ENCODE measurements at places on chromosomes 11 and 22.
A peak's percentile ranks its signal among the peaks of the same experiment; 100 is the strongest.

GRCh38 chr11:86938203-86938899 is 16.8 kb downstream of the FZD4 start:
- DNase-seq: no peak
- no peak overlapping the region for H3K27ac ChIP-seq
- H3K4me3 ChIP-seq: no peak overlapping the region
- H3K27me3 ChIP-seq: peaks cover 11% of the 10 kb centered on the region

DNA sequence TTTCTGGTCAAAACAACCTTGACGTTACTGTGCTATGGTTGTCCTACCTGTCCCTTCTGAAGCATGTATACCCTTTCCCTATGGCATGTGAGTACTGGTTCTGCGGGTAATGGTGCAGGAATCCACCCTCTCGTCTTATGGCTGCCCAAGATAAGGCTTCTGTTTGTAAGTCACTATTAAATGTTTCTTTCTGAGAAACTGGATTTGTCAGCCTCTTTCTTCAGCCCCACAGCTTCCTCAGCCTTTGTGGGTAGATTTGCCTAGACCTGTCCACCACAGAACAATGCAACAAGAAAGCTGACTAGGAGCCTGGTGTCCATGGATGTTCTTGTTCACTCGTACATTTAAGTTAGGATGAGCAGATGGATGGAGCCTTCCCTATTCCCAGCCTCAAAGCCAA is 14.4 kb downstream of the MMP7 start:
- no peaks in the 10 kb centered on the region for H3K4me1 ChIP-seq
- H3K4me3 ChIP-seq: no peak overlapping the region
- DNase-seq: no peak
- no peaks in the 10 kb centered on the region for H3K36me3 ChIP-seq
- H3K27me3 ChIP-seq: peaks cover 39% of the 10 kb centered on the region
- H3K27ac ChIP-seq: peak overlapping the region; percentile 36

DNA sequence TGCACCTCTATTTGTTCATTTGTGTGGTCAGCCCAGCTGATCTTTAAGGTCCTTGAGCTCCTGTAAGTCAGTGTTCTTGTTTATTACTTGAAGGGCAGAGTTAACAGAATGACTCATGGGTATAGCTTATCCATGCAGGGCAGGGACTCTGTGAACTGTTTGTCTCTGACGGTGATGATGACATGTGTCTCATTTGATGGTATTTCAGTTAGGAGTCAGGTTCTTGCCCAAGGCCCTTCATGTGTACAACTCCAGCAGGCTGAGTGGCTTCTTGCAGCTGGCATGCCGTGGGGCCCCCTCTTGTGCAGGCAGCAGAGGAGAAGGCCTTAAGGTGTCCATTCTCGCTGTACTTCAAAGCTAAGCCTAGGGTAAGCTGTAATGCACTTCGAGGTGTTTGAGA is 165.1 kb downstream of the DBX1 start:
- H3K36me3 ChIP-seq: peaks cover 2% of the 10 kb centered on the region
- H3K4me3 ChIP-seq: no peak overlapping the region
- no peak overlapping the region for H3K27ac ChIP-seq
- DNase-seq: no peak
- H3K4me1 ChIP-seq: no peaks in the 10 kb centered on the region

- H3K36me3 ChIP-seq: no peaks in the 10 kb centered on the region
- H3K4me3 ChIP-seq: no peak overlapping the region
Measured at GRCh38 chr11:86814775-86815174, 14.4 kb downstream of the PRSS23 start.

DNA sequence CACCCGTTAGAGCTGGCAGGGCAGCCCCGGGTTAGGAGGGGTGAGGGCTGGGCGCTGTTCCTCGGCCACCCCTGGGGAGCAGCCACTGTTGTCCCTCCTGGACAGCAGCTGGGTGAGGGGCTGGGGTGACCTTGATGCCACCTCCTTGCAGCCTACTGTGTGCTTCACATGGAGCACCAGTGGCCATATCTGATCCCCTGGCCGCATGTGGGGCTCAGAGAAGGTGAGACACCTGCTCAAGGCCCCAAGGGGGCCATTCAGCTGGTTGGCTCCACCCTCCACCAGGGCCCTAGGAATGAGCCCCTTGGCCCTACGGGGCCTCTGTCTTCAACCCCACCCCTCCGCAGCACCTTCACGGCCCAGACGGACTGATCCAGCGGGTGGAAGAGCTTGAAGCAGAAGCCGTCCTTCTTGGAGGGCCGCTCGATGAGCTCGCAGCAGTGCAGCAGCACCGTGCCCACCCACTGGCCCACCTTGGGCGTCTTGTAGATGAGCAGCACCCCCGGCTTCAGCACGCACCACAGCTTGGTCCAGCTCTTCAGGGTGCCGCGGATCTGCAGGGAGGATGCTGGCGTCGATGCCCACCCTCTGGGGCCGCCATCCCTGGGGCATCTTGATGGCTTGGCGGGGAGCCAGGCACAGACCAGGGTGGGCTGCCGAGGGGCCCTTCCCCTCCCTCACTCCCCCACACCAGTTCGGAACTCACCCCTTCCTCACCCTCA is 44.9 kb downstream of the OSBPL5 start:
- H3K4me1 ChIP-seq: no peaks in the 10 kb centered on the region
- no peak for DNase-seq
- no peak overlapping the region for H3K27ac ChIP-seq
- H3K27me3 ChIP-seq: no peaks in the 10 kb centered on the region

GRCh38 chr11:75275581-75275980 is 35.0 kb downstream of the TPBGL start:
- peak; percentile 55 for DNase-seq
- no peaks in the 10 kb centered on the region for H3K27me3 ChIP-seq
- H3K4me1 ChIP-seq: peaks cover 59% of the 10 kb centered on the region

- peaks cover 6% of the 10 kb centered on the region for H3K36me3 ChIP-seq
- DNase-seq: no peak
- H3K27me3 ChIP-seq: no peaks in the 10 kb centered on the region
- H3K4me1 ChIP-seq: peaks cover 6% of the 10 kb centered on the region
- H3K4me3 ChIP-seq: no peak overlapping the region
Measured at GRCh38 chr11:66850235-66850587, 6.7 kb upstream of the LRFN4 start.

- H3K27ac ChIP-seq: no peak overlapping the region
- H3K4me1 ChIP-seq: peaks cover 6% of the 10 kb centered on the region
- peaks cover 23% of the 10 kb centered on the region for H3K27me3 ChIP-seq
- no peaks in the 10 kb centered on the region for H3K36me3 ChIP-seq
- no peak for DNase-seq
Measured at GRCh38 chr11:90250970-90251369, 28.1 kb upstream of the CHORDC1 start.

DNA sequence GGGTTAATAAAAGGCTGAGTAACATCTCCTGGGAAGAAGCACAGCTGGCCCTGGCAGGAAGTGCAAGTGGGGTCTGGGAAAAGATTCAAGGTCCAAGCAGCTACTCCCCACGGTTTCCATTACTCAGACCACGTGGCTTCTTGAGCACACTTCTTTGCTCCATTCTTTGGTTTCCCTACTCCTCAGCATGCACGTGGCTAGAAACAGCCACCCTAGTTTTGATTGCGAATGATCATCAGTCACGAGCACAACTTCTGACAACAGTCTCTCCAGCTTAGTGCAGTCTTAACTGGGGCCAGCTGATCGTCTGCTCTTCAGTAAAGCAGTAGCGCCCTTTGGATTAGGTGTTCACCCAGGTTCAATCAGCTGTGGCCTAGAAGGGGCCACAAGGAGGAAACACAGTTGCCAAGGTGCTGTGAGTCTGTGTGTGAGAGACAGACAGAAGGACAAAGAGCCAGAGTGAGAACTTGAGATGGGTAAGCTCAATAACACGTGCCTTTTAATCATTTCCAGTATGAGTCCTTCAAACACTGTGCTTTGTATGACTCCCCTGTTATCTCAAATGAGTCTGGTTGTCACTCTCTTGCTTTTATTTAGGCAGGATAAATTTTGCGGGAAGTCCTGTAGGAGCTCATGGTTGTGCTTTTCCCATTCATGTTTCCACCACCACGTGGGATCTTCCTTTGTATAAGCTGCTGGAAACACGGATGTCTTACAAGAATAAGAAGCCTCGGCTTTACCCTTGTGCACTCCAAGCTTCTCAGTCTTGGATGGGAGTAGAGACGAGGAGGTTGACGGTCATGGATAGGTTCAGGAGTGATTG is 901 bp upstream of the PARVA start:
- peaks cover 8% of the 10 kb centered on the region for H3K4me1 ChIP-seq
- DNase-seq: no peak
- no peaks in the 10 kb centered on the region for H3K36me3 ChIP-seq
- H3K27me3 ChIP-seq: peaks cover 65% of the 10 kb centered on the region
- no peak overlapping the region for H3K27ac ChIP-seq

GRCh38 chr11:35313066-35313759 is 106.1 kb downstream of the SLC1A2 start:
- H3K4me3 ChIP-seq: no peak overlapping the region
- H3K27me3 ChIP-seq: no peaks in the 10 kb centered on the region
- H3K36me3 ChIP-seq: no peaks in the 10 kb centered on the region
- H3K4me1 ChIP-seq: peaks cover 16% of the 10 kb centered on the region
- DNase-seq: no peak
- no peak overlapping the region for H3K27ac ChIP-seq

DNA sequence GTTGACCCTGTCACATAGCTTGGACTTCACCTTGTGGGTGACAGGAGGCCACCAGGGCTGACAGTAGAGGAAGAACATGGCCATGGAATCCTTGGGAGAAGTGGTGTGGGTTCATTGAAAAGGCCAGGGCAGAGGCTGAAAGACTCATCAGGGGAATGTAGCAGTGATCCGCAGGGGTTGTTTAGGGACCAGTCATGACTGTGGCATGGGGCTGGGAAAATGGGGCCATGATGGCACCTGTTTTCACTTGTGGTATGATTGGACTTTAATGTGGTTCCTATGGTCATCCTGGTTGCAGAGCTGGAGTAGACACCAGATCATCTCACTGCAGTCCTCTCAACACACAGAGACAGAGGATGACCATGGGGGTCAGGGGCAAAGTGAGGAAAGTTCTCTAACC is 66.7 kb upstream of the MYEOV start:
- no peak overlapping the region for H3K27ac ChIP-seq
- no peak for DNase-seq
- H3K4me1 ChIP-seq: no peaks in the 10 kb centered on the region
- H3K36me3 ChIP-seq: peaks cover 1% of the 10 kb centered on the region

DNA sequence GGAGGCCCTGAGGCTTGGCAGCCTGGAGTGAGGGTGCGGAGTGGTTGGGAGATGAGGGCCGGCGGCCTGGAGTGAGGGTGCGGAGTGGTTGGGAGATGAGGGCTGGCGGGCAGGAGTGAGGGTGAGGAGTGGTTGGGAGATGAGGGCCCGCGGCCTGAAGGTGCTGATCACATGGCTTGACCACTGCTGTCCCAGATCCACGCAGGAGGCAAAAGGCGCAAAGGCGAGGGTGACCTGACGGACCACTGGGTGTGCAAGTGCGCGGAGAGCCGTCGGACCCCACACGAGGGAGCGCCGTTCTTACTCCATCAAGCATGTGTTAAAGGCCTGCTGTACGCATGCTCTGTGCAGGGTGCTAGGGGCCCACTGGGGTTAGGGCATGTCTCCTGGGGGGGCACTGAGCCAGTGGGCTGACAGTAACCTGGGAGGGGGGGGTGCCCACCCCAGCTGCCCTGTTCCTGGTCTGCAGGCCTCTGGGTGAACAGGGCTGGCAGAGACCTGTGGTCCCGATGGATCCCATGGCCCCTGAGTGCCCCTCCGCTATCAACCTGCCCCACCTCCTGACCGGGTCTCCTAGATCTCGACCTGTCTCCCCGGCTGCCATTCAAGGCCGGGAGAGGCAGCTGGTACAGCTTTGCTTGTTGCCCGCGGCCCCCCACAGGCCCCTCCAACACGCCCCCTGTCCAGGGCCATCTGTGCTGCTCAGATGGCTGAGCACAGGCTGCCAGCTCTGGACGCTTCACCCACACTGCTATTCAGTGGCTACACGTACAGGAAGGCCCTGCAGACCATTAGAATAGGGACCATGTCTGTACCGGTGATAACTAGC is 21.1 kb downstream of the MRGPRD start:
- no peak overlapping the region for H3K27ac ChIP-seq
- peaks cover 7% of the 10 kb centered on the region for H3K4me1 ChIP-seq
- H3K4me3 ChIP-seq: no peak overlapping the region
- DNase-seq: no peak
- peaks cover 12% of the 10 kb centered on the region for H3K27me3 ChIP-seq

DNA sequence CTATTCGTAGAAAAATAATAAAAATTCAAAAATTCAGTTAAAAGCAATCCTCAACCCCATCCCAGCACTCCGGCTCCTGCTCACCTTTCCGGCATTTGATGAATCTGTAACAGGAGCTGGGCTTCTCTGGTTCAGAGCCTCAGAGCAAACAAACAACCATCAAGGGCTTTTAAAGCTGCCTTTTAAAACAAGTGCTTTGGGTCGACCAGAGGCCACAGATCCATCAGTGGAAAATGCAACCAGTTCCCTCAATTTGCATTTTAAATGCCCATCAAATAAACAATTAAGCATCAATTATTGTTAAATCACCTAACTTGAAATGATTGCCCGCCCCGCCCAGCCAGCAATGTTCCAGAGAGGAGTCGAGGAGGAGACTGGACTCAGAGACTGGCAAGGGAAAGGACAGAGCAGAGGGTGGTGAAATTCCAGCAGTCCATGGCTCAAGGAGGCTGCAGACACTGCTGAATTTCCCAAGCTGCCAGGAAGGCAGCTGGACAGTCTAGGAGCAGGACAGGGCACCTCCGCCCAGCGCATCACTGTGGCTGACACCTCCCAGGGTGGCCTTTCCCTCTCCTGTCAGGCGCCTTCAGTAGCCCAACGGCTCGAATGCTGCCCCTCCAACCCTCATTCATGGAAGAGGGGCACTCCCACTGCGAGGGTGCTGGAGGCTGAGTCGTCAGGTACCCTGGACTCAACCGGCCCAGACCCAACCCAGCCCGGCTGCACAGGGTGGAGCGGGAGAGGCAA is 7.5 kb downstream of the FXYD6 start:
- peaks cover 5% of the 10 kb centered on the region for H3K4me1 ChIP-seq
- no peak overlapping the region for H3K27ac ChIP-seq
- H3K4me3 ChIP-seq: no peak overlapping the region
- no peaks in the 10 kb centered on the region for H3K36me3 ChIP-seq
- no peak for DNase-seq
- H3K27me3 ChIP-seq: peaks cover 47% of the 10 kb centered on the region

DNA sequence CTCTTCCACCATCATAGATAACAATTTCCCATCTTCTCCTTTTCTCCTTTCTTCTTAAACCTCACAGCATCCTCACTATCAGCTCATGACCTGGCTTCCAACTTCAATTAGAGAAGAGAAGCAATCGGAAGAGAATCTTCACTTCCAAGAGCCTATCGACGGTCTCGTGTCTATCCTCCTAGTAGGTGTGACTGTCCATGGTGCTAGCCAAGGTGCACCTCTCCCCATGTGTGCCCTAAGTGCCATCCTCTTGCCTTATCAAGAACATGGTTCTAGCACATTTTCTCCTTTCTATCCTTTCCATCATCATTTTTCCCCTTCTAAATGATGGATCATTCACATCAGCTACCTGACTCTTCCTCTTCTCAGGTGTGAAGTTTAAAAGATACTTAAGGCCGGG is 5.1 kb upstream of the CUL5 start:
- peaks cover 8% of the 10 kb centered on the region for H3K27me3 ChIP-seq
- peaks cover 3% of the 10 kb centered on the region for H3K36me3 ChIP-seq
- no peak for DNase-seq
- no peak overlapping the region for H3K4me3 ChIP-seq
- H3K4me1 ChIP-seq: peaks cover 7% of the 10 kb centered on the region
- H3K27ac ChIP-seq: no peak overlapping the region

- H3K36me3 ChIP-seq: no peaks in the 10 kb centered on the region
- no peak overlapping the region for H3K4me3 ChIP-seq
- no peak for DNase-seq
- no peak overlapping the region for H3K27ac ChIP-seq
- H3K4me1 ChIP-seq: no peaks in the 10 kb centered on the region
- no peaks in the 10 kb centered on the region for H3K27me3 ChIP-seq
Measured at GRCh38 chr11:47028195-47029093, 91.9 kb downstream of the CSTPP1 start.
